ENCODE measurements at places on chromosomes 7 and 10.

DNA sequence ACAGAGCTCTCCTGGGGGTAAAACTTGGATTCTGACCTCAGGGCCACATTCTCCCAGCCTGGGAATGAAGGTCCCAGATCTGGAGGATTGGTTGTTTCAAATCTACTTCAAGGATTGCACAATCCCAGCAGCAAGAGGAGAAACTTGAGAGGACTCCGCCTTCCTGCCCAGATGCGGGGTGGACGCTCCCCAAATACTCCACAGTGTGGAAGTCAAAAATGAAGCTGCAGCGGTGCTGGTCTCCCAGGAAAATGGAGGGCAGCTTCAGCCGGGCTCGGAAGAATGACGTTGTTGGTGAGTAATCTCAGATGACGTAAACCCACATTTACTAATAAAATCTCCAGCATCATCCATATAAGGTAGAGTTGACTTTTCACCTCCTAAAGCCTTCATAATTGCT lies 31.5 kb upstream of the PPP2R2D start:
- DNase-seq: no peak

GRCh38 chr10:99674762-99675161 lies 15.5 kb downstream of the ENTPD7 start:
- DNase-seq: no peak

DNA sequence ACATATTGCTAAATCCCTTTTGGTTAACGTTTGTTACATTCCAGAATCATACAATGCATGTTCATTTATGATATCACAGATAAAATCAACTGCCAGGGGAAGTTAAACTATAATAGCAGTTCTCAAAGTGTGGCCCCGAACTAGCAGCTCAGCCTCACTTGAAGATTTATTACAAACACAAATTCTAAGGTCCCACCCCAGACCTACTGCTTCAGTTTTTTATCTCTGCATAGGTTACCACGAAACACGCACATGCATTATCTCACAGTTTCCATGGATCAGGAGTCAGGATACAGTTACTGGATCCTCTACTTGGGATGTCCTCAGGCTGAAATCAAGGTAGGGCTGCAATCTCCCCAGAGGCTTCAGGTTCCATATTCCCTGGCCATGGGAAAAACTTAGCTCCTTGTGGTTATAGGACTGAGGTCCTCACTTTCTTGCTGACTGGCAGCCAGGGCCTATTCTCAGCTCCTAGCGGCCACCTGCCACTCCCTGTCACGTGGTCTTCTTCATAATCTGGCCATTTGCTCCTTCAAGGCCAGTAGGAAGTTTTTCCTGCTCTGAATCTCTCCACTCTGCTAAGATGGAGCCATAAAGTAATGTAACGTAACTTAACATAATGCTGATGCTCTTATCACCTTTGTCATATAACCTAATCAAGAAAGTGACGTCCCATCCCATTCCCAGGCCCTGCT lies 50.5 kb upstream of the YAE1 start:
- no peak for DNase-seq

DNA sequence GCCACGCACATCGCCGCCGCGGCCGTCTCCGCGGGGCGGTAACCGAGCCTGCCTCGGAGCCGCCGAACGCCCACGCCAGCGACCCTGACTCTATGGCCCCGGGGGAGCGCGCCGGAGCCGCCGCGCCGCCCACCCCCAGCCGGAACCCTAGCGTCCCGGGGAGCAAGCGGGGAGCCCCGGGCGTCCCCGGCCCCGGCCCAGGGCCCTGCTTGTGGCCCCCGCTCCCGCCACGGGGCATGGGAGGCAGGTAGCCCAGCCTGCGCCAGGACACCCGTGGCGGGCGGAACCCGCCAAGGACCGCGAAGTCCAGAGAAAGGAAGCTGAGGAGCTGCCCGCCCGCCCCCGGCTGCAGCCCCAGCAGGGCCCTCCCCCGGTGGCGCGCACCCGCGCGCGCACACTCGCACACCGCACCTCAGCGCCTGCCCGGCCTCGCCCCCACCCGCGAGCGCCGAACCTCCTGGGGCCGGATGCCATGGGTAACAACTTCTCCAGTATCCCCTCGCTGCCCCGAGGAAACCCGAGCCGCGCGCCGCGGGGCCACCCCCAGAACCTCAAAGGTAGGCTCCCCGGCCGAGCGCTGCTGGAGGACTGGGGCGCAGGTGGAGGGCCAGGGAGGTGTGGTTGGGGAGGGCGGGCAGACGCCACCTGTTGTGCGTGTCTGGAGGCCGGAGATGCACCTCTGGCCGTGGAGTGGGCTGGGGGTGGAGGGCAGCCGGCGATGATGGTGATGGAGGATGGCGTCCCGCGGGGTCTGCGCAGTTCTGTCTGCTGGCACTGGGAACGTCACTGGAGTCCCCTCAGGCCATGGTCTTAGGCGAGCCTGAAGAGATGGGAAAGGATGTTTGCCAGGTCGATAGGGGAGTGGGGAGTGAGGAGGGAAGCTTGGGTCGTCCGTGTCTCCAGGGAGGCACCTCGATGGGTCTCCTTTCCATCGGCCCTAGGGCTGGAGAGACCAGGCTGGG lies 692 bp downstream of the NEURL1 start:
- DNase-seq: no peak

DNA sequence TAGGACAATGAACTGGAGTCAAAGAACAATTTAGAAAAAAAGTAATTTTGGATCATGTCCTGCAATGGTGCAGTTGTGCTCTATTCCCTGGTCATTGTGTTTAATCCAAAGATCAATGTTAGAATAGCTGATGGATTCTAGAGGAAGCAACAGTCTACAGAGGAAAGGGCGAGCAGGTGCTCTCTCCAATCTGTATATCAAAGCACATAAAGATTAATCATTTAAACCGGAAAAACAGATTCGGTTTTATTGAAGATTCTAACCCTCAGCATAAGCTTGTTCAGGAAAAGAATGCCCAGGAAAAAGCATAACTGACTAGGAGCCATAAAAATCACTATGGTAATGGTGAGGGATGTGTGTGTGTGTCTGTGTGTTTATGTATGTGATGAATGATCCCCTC lies 110.3 kb downstream of the MALRD1 start:
- no peak for DNase-seq

GRCh38 chr10:125886914-125887512 lies 5.9 kb upstream of the DHX32 start:
- DNase-seq: no peak

DNA sequence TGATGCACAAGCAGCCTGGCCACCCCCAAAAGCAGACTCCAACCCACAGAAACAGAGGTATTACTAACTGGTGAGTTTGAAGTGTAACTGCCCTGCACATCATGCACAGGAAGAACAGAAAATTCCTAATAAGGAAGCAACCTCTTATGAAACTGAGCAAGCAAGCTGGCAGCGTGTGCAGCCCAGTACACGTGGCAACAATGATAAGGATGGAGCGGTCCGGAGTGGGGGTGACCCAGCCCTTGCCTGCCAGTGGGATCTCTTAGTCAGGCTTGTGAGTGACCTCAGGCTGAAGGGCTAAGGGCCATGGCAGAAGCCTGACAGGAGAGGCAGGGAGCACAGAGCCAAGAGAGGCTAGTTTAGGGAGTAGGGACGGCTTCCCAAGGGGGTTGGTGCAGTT lies 22.1 kb upstream of the AOAH start:
- DNase-seq: no peak

DNA sequence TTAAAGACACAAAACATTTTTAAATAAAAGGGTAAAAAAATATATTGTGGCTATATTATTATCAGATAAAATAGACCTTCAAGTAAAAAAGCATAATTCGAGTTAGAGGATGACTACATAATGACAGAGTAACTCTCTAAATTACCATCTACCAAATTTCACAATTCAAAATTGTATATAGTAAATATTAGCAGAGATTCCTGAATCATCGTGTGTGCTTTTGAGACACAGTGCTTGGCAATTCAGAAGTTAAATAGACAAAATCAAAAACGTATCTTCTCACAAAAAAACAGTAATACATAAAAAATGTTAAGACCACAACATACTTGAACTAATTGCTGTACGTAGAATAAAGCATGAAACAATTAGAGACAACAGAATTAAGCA lies 110.4 kb downstream of the AHR start:
- DNase-seq: no peak

DNA sequence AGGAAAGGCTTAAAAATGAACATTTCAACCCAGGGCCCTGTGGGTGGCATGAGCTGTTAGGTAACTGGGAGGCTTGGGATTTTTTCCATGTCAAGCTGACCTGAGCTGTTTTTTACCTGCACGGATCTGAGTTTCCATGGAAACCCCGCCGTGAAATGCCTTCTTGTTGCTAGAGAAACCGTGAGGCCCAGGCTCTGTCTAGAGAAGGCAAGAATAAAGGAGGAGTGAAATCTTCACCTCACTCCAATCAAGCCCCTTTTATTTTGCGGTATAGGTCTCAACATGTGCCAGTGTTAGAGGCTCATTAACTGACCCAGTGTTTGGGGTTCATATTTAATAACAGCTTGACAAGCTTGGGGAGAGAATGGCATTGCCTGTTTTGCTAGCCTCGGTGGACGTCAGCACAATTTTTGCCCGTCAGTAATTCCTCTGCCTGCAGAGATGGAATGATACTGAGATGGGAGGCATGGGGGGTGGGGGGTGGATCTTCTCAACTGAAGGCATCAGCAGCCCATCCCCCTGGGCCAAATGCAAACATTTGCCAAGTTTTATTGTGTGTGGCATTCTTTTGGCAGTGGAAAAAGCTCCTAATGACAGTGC lies 48.9 kb upstream of the PDCD4 start:
- no peak for DNase-seq

DNA sequence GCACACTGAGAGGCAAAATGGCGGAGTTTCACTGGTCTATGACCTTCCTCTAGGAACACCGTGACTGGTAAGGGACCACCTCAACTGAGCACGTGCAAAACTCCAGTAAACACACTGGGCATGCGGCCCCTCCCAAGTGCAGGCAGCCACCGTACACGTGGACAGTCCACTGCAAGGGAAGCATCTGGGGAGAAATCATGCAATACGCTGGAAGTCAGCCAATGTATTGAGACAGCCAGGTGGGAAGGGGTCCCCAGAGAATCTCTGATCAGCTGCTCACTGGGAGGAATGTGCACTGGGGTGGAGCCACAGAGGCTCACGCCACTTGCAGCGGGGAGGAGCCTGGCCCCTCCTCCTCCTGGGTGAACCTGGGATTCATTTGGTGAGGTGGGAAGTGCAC lies 49.3 kb downstream of the CFAP46 start:
- DNase-seq: no peak

DNA sequence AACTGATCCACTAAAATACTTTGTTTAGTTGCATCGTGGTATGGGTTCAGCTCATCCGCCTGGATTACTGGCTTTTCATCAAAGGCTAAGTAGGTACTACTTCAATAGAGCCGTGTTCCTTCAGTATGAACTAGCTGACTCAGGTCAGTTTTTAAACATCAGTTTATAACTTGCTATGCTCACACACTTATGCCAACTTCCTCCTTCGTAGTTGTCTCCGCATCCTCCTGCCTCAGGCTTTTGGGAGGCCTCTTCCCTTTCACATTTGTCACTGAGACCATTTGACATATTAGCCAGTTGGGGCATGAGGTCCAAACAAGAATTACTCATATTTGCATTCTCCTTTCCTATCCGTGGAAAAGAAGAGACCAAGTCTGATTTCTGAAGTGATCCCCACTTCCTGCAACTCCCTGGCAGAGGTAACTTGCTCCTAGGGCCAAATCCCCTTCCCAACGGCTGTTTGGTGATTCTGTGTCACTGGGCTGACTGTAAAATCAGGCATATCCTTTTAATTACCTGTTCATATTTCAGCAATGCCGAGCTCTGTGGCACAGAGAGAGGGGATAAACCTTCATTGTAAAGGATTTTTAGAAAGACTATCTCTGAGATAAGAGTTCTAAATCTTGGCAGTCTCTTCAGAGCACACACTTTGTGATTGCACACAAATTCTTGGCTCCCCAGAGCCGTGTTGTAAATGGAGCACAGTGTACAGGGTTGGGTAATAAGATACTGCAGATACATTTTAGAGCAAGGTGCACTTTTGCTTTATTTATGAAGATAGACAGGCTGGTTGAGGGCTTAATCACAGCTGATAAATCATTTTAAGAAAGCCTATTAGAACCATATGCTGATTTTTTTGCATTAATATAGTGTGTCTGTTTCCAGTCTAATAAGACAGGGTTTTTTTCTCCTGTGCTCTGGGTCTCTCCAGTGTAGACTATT lies 108.0 kb downstream of the CREB5 start:
- no peak for DNase-seq

DNA sequence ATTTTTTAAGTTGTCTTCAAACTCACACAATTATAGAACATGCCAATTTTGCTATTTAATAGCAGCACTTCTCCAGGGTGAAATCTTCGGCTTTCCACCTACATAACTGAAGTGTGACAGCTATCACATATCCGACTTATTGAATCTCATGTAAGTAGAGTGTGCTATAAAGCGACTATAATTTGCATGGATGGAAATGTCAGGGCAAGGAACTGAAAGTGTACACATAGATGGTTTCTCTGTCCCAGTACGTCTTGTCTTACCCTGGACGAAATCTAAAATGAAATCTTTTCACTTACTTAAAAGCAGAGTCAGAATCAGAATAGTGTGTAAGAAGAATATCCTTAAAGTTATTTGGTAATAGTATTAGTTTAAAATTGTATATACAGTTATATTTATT lies 132.3 kb downstream of the THSD7A start:
- DNase-seq: no peak
